ENCODE measurements at places on chromosomes 7 and 10. TPM values are rescaled to one million over a fixed set of nuclear protein-coding genes. Genes with fewer than 3 reads are reported as not detected.

DNA sequence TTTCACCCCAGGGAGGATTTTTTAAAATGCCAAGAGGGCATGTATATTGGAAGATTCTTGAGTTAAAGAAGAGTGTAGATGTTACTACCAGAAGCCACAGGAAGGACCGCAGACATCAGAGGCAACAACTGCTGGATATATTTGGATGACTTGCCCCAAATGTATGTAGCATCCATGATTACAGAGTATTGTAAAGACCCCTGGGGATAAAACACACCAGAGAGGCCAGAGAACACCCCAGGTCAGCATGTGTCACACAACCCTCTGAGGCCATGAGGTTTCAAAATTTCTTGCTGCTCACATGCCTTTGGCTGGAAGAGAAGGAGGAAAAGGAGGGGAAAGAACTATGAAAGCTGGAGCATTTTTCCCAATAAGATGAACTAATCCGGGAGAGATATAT lies 108.0 kb upstream of the LSM8 start:
- no peak for DNase-seq

GRCh38 chr10:61662794-61663259 lies at the start of gene CABCOCO1:
CABCOCO1 (plus strand) TSS chr10:61662929; CDS start chr10:61662973, 44 bp downstream.
- no peak for DNase-seq

GRCh38 chr7:8113184-8113583 lies 144.6 kb downstream of the GLCCI1 start:
- no peak for DNase-seq

DNA sequence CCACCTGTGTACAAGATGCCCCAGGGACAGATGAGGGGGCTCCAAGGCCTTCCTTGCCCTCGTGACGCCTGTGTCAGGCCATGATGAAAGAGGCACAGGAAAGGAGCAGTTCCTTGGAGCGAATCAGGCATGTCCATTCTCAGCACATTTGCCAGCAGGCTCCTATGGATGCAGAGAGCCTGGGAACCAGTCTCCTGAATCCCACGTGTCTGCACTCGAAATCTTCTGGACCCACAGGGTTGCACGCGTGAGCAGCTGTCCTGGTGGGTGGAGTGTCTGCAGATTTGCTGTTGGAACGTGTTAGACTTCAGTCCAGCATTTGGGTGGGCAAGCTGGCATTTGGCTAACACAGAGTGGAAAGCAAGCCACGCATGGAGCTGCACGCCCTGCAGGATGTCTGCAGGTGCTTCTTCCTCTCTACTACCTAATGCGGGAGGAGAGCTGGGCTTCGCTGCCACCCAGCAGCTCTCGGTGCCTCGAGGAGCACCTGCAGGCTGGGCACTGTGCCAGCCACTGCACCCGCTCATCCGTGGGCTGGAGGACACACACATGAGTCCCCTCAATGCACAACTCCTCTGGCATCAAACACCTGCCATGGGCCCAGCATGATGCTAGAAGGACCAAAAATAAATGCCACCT lies 140.7 kb downstream of the PAXIP1 start:
- DNase-seq, result no peak

AZGP1 gene
- total RNA-seq, result 0.34 TPM

Data from activated T-cell treated with anti-CD3 and anti-CD28 coated beads, Interleukin-2, amount 50 U/mL, for 4 hours (primary cell).